ENCODE measurements at places on chromosomes 6 and 20.

DNA sequence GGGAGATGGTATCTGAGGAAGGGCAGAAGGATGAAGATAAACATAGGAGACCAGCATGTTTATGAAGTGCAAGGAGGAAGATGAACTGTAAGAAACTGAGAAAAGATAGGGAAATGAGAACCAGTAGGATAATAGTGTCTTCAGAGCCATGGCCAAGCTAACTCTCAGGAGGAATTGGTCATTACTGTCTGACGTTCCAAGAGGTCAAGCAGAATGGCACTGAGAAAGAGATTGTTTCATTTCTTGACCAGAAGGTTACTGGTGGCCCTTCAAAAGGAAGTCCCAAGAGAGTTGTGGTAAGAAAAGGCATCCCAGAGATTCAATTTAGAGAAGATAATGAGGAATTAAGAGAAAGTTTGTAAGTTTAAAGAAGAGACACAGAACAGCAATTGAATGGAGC, 47.5 kb downstream of the EYA4 start:
- no peak for DNase-seq

- DNase-seq = peak; percentile 20
Measured at GRCh38 chr6:158707120-158707820, 57.4 kb downstream of the SYTL3 start.

DNA sequence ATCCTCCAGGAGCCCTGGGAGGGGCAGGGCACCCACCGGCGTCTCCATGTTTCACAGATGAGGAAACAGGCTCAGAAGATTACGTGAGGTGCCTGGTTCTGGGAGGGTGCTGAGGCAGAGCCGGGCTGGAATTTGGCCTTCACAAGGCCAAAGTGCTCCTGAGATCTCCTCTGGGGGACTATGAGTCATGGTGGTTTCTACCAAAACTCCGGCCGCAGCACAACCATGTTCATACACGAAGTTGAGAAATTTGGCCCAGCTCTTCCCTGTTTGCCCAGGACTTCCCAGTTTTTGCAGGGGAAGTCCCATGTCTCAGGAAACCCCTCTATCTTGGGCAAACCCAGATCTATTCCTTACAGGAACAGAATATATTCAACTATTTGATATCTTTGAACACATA, 172.9 kb upstream of the CDYL start:
- no peak for DNase-seq

GRCh38 chr20:9608639-9609340, 94.4 kb downstream of the LAMP5 start:
- no peak for DNase-seq

GRCh38 chr20:5741089-5741488, 9.1 kb upstream of the SHLD1 start:
- no peak for DNase-seq

DNA sequence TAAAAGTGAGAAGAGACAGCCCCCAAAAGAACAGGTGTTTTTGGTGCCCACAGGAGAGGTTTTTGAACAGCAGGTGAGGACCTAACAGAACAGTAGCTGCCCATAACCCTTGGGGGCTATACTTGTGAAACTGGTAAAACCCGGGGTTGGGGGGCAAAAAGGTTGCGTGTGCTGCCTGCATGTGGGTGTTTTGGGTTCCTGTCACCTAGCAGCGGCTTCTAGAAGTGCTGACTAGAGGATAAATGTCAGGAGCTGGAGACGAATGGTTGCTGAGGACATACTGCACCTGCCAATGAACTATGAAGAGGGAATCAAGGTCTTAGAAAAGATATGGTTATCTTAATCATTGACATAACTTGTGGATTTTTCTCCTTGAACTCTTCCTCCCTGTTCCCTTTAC, 16.0 kb downstream of the TAF11 start:
- DNase-seq = no peak

- DNase-seq = peak; percentile 19
Measured at GRCh38 chr6:79570129-79571029, 33.1 kb upstream of the LCA5 start.

DNA sequence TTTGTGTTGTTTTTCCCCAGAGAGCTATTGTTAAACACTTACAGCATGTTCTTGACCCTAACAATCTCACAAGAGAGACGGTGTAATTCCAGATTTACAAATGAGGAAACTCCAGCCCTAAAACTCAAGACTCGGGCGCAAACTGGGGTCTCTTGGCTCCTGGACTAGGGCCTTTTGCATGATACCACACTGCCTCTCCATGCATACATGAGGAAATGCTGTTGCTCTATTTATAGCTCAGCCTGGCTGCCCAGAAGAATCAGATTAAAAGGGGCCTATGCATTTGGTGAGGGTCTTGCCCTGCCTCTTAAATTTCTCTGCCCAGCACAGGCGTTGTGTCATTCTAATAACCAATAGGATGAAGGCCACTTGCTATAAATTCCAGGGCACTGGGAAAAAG, 30.5 kb upstream of the SNRPB2 start:
- DNase-seq = no peak

GRCh38 chr20:63092660-63093215, 86.0 kb upstream of the BHLHE23 start:
- no peak for DNase-seq

DNA sequence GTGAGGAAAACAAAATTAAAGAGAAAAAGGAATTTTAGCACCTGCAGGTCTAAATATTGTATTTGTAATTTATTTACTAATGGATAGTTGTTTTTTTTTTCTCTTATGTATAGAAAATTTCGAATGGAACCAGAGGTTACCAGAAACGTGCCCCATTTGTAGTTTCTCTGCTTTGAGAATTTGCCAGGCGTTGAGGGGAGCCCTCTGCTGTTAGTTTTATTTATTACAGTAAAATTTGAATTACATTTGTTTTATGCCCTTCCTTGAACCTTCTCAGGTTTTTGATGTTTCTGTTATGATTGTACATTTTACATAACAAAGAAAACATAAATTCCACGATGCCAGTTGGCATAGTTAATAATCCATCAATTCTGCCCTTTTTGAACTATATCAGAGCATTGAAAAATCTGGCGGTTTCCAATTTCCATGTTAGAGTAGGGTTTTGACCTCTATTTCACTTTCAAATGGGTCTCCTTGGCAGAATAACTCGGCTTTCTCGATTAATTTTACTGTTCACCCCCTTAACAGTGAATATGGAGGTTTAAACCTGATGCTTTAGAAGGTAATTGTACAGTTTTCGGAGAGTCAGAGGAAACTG, 35.1 kb upstream of the RFPL4B start:
- no peak for DNase-seq

DNA sequence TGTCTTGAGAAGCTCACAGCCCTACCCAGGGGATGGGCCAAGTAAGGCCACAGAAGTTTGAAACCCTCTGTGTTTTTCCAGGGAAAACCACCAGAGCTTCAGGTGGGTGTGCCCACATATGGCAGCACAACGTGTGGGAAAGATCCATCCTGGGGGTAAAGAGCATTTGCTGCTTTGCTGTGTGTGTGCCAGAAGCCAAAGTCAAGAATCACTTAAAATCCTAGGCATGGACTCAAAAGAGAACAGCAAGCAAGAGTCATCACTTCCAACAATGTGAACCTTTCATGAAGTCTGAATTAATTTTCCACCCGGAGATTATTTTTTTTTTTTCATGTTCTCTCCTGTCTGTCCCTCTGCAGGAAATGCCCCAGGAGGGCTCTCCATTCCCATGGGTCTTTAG, 308.2 kb upstream of the SGK1 start:
- DNase-seq = no peak

DNA sequence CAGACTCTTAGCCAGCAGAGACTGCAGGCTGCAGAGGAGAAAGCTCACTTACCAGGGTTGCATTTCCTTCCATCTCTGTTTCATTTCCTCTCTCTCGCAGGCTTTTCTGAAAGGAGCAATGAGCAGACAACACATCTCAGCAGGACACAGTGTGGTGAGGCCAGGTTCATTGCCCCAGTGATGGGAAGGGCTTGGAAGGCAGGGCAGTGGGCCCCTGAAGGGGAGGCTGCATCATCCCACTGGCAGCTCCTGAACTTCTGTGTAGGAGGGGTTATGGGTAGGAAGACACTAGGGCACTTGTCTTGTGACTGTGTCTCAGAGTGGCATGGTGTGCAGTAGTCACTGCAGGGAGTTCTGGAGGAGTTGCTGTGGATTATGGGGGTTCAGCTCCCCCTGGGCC, 246.8 kb downstream of the QKI start:
- DNase-seq = no peak

DNA sequence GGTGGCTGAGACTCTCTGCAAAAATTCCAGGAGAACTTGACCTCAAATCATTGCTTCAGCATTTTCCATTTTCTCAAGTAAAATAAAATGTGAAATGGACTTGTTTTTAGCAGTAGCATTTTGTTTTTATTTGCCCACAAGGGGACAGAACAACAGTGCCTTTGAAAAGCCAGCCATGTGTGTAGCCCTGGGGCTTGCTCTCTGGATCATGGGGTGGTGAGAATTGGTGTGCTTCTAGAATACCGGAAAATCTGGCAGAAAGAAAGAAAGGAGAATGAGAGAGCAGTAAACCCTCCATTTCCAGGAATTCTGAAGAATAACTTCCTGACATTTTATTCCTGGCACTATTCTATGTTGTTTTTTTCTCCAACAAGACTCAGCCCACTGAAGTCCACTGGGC, 254.7 kb upstream of the MOCS1 start:
- no peak for DNase-seq

DNA sequence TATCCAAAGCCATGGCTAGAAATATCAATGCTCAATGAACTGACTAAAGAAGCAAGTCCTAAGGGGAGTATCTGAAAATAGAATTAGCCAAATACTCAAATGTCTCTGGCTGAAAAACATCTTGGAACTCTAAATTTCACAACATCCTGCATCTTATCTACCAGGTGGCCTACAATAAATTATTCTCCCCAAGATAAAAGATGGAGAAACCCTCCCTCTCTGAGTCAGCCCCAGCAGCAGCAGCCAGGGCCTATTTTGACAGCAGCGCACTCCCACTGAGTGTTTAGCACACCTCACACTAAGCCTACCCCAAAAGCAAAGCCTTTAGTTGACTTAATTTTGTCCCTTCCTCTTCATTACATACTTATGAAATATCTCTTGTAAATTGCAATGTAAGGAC, 5.9 kb downstream of the CALHM6 start:
- DNase-seq = no peak

GRCh38 chr20:12095180-12095920, 177.7 kb downstream of the BTBD3 start:
- DNase-seq = no peak

- DNase-seq = peak; percentile 96
Measured at GRCh38 chr6:125733516-125734300, 15.7 kb upstream of the HEY2 start.

DNA sequence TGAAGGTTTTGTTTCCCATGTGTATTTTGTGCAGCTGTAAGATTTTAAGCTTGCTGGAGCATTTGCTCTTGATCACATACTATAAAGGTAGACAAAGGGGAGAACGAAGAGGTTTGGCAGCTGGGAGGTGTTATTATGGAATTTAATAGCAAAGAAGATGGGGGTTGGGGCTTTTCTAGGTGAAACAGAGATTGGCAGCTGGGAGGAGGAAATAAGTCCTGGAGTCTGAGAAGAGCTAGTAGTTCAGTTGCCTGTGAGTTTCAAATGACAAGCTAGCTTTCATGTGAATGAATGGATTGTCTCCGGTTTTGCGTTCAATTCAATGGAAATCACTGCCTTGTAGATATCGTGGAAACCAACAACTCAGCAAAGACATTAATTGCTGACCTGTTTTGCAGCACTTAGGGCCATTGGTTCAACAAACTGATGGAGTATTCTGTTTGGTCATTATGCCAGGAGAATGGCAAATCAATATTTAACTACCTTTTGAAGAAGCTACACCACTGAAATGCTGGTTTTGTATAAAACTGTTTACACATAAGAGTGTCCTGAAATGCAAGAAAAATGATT, 38.1 kb upstream of the FLRT3 start:
- peak; percentile 90 for DNase-seq

DNA sequence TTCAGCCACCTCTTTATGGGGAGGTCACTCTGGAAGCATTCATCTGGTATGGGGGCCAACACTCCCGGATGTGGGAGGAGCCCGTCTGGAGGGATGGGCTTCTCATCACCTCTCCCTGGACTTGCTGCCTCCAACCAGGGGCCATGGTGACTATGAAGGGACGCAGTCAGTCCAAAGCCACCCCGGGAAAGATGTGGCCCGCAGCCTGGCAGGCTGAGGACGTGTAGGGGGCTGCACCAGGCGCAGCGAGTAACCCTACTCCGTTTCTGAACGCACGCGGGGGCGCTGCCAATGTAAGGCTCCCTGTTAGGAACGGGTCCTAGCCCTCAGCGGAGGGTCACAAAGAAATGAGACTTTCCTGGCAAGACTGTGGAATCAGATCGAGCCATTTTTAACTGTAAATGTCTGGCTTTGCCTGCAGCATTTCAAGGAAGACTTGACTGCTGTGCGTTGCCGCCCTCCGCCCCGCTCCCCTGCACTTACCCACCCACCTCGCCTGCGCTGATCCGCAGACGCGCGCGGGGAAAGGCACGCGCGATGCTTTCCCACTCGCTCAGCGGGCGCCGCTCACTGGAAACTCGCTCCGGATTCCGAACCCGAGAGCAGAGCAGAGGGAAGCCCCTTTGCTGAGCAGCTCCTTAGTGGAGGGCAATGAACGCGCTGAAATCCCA, 55.1 kb downstream of the IL20RA start:
- DNase-seq = peak; percentile 71

DNA sequence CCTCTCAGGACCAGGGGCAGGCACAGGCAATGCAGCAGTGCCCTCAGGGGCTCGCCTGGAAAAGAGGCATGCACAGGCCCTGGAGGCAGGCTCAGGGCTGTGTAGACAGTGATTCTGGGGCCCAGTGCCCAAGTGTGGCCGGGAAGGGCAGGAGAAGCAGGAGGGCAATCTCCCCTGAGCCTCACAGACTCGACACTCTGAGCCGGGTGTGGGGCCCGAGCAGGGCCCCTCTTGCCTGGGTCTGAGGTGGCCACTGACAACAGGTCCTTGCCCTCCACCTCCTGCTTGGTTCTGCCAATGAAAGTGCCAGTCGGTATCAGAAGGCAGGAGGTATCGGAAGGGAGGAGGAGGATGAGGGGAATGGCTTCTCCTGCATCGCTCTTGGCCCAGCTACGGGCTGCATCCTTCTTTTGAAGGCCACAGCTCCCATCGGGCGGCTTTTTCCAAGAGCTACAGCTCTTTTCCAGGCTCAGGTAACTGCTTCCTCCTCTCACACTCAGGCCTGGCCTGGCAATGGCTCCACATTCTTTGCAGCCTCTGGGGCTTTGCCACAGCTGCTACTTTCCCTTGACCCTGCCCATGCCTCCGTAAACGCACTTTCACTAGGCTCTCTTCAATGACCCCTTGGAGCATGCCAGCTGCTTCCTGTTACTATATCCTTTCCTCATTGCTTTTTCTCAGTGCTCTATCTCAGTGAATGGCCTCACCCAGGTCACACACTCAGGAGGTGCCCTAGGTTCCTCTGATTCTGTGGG, 24.5 kb downstream of the GABRR2 start:
- DNase-seq = peak; percentile 16

DNA sequence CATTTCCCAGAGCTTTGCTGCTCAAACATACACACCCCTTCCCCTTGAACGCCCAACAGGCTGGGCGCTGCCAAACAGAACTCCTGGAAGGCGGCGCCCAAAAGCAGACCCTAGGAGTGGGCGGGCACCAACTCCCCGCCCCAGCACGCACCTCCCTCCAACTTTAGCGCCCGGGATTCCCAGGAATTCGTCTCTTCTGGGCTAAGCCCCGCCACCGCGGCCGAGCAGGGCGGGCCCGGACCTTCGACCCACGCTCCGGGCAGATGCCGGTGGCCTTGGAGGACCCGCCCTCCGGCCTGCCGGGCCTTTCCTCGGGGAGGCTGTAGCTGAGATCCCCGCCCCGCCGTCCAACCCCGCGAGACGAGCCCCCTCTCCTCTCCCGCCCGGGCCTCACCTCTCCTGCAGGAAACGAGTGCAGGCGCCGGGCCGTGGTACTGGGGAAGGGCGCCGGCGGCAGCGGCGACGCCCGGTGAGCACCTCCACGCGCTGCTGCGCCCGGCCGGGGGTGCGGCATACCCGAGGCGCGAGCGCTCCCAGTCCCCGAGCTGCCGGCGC, 659 bp downstream of the MCUR1 start:
- DNase-seq = peak; percentile 42

All from NCI-H524 (cell line).